Neural crest cell (in vitro differentiated cells): ENCODE measurements at places on chromosomes 2 and 18.

DNA sequence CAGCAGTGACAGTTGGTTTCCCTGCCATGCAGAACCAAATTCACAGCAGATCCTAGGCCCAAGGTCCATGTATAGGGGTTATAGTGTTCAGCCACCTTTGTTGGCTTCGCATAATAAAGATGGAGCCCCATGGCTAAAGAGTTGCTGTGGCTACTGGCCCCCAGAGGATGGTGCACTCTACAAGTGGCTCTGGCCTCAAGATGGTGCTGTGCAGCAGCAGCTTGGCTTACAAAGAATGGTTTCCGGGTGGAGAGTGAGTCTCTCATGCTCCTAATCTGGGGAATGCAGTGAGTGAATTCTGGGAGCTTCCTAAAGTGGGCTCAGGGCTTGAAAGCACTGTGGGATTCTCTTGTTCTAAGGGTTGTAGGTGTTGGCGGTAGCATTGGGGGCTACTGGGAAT lies 1199.7 kb downstream of the CNTNAP5 start:
- DNase-seq, result no peak
- H3K27me3 ChIP-seq, result no peaks in the 10 kb centered on the region
- peaks cover 8% of the 10 kb centered on the region for H3K36me3 ChIP-seq
- H3K4me3 ChIP-seq, result no peak overlapping the region
- no peak overlapping the region for H3K27ac ChIP-seq

DNA sequence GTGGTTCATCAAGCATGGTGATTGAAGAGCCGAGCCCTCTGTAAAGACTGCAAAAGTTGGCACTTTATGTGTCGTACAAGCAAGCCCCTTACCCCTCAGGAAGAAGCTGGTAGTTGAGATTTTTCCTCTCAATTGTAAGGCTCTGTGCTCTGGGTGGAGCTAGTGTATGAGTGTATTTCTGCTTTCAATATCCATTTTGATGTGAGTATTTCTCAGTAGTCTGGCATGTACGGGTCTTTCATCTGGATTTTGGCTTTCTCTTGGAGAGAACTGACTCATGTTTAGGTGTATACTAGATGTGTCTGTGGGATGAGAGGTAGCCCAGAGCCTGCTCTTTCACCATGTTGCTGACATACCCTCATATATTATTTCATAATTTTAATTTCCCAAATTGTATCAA lies 406.6 kb upstream of the KCNJ3 start:
- no peaks in the 10 kb centered on the region for H3K4me1 ChIP-seq
- peaks cover 13% of the 10 kb centered on the region for H3K36me3 ChIP-seq
- H3K27me3 ChIP-seq, result no peaks in the 10 kb centered on the region
- no peak for DNase-seq

DNA sequence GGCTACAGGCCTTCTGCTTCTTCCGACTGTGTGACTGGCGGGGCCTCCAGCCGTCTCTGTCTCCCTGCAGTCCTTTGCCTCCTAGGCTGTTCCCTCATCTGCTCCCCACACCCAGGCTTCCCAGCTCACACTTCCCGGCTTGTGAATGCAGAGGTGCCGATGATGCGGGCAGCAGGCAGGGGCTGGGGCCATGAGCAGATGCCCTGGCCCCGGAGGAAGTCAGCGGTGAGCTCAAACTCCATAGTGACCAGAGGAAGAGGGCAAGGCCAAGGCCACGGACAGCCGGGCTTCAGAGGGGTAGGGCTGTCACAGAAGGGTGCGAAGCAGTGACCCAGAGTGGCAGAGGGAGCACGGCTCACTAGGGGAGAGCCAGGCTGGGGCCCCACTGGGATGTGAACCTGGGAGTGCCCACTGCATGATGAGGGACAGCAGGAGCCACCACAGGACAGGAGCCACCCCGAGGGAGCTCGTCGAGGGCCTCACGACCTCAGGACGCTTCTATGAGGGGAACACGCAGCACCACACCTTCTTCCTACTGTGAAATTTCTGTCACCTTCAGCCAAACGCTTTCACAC lies 515.9 kb downstream of the EIPR1 start:
- no peak overlapping the region for H3K27ac ChIP-seq
- no peaks in the 10 kb centered on the region for H3K36me3 ChIP-seq
- no peaks in the 10 kb centered on the region for H3K27me3 ChIP-seq
- DNase-seq, result no peak
- H3K4me3 ChIP-seq, result no peak overlapping the region
- H3K4me1 ChIP-seq, result peaks cover 6% of the 10 kb centered on the region

- no peaks in the 10 kb centered on the region for H3K36me3 ChIP-seq
- no peak overlapping the region for H3K4me3 ChIP-seq
- DNase-seq, result no peak
- H3K27ac ChIP-seq, result no peak overlapping the region
These were observed 130.2 kb upstream of the ACVR2A start for GRCh38 chr2:147714582-147714981.

- peaks cover 11% of the 10 kb centered on the region for H3K36me3 ChIP-seq
- no peak for DNase-seq
- peaks cover 4% of the 10 kb centered on the region for H3K4me1 ChIP-seq
- H3K27ac ChIP-seq, result no peak overlapping the region
These were observed 1999.1 kb upstream of the CELF4 start for GRCh38 chr18:39564716-39565115.

DNA sequence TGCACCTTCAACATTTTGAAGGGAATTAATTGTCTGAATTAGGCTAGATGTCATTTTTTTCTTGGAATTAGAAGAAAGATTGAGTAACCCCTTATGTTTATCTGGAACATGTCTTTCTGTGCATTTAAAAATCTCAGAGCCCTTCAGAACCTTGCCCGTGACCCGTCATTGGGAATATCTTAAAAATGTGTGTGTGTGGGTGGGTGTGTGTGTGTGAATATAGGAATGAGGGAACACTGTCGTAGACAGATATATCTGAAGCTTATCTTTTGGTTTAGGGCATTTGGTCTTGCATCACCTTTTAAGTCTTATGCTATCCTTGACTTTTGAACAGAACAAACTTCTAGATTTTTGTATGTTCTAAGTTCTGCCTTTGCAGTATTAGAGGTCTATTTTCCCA lies 13.5 kb upstream of the IL1RL1 start:
- H3K4me3 ChIP-seq, result no peak overlapping the region
- DNase-seq, result no peak
- no peak overlapping the region for H3K27ac ChIP-seq
- peaks cover 47% of the 10 kb centered on the region for H3K27me3 ChIP-seq
- H3K36me3 ChIP-seq, result no peaks in the 10 kb centered on the region
- H3K4me1 ChIP-seq, result no peaks in the 10 kb centered on the region

GRCh38 chr2:20314562-20315501 lies 35.8 kb downstream of the PUM2 start:
- no peaks in the 10 kb centered on the region for H3K27me3 ChIP-seq
- DNase-seq, result no peak
- peaks cover 35% of the 10 kb centered on the region for H3K36me3 ChIP-seq

DNA sequence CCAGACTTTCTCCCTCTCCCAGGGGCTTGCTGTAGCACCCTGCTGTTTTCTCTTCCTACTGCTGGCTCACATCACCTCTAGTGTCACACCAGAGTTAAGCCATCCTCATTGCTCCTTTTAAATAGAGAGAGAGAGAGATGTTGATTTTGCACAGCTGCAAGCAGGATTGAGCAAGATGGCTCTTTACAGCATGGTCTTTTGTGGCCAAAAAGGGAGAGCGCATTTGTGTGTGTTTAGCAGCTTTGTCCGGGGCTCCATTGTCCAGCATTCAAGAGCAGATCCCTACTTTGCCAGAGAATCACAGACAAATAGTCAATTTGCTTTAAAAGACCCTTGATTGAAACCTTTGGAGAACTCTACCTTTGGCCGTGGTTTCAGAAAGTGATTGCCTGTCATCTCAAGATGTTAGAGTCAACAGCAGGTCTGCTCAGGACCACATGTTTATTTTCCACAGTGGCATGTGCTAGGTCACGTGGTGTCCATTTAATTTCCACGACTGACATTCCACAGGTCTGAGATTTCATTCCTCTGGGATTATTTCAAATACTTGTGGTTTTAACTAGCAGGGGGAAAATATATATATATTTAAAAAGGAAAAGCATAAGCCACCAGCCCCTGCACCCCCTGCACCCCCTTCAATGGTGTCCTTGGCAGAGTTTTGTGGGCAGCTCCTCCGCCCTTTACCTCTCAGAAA lies 359.9 kb upstream of the SLC14A2 start:
- H3K36me3 ChIP-seq, result no peaks in the 10 kb centered on the region
- H3K4me1 ChIP-seq, result peaks cover 19% of the 10 kb centered on the region
- peak overlapping the region; percentile 65 for H3K27ac ChIP-seq
- no peaks in the 10 kb centered on the region for H3K27me3 ChIP-seq
- H3K4me3 ChIP-seq, result no peak overlapping the region

DNA sequence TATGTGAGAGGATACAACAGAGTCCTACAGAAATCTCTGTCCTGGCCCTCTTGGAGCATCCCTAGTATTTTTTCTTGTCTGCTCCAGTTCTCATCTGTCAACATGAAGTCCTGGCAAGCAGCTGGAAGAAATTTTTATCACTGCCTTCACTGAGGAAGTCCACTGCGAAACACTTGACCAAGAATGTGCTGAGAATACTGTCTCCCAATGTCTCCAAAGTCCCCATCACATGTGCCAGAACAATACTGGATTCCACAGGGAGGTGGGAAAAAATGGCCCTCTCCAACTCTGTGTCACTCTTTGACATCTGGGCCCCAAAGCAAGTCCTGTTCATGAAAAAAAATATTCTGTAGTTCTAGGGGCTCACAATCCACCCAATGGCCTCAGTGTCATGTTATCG lies 32.8 kb upstream of the PGAP1 start:
- peaks cover 28% of the 10 kb centered on the region for H3K4me1 ChIP-seq
- no peak overlapping the region for H3K27ac ChIP-seq
- DNase-seq, result no peak
- H3K4me3 ChIP-seq, result no peak overlapping the region

DNA sequence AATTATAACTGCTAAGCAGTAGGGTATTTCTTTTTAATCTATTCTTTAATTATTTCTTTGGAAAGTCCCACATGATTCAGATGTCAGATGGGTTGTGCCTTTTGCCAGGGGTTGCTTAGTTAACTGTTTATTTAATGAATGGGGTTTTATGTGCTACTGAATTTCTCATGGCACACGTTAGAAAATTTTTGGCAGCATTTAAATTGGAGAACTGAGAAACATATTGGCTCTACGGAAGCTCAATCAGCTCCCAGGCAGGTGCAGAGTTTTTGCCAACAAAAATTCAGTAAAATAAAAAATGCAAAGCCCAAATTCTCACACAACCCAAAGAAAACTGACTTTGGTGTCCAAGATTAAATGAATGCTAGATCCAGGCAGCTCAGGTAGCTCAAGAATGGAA lies 467.2 kb downstream of the NRXN1 start:
- peaks cover 5% of the 10 kb centered on the region for H3K4me1 ChIP-seq
- no peak for DNase-seq
- H3K27ac ChIP-seq, result no peak overlapping the region
- H3K27me3 ChIP-seq, result no peaks in the 10 kb centered on the region
- no peak overlapping the region for H3K4me3 ChIP-seq
- no peaks in the 10 kb centered on the region for H3K36me3 ChIP-seq

DNA sequence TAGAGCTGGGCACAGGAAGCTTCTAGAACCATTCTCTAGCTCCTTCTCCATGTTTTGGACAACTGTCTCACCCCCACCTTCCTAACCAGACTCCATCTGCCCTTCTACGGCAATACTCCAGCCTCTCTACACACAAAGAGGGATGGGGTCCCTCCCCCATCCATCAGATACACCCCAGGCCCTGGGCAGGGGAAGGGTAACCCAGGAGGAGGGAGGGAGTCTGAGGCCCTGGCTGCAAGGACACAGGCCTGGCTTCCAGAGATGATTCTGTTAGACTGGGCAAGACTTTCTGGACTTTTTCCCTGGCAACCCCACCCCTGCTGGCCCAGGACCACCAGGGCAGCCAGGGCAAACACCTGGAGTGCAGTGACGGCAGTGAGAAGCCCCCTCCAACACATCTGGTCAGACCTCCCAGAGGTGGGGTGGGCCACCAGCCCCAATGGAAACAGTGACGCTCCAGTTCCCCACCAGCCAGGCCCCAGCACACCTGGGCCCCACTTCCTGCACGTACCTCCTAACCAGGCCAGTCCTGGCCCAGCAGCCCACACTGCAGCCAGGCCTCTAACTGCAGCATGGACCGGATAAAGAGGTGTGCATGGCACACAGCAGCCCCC lies 6.5 kb downstream of the CYP26B1 start:
- H3K27me3 ChIP-seq, result peaks cover 67% of the 10 kb centered on the region
- no peak overlapping the region for H3K4me3 ChIP-seq
- H3K27ac ChIP-seq, result no peak overlapping the region

DNA sequence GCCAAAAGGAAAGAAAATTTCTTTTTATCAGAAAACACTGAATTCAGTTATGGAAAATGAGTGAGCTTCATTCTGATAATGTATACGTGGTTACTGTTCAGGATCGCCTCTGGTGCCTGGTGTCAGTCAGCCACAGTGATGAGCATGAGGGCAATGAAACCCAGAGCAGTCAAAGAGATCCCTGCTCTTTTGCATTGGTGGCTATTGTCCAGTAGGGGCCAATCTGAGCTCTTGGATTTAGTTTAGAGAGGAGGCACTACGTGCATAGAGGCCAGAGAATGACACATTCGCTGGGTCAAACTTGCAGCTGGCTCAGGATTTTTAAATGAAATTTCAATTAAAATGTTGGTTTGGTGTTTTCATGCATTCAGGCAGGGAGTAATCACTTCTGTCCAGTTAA lies 522.9 kb downstream of the TMEM182 start:
- H3K4me1 ChIP-seq, result peaks cover 30% of the 10 kb centered on the region
- DNase-seq, result no peak
- no peaks in the 10 kb centered on the region for H3K36me3 ChIP-seq
- H3K27ac ChIP-seq, result no peak overlapping the region
- no peak overlapping the region for H3K4me3 ChIP-seq

GRCh38 chr2:128552806-128553551 lies 234.3 kb upstream of the HS6ST1 start:
- no peak overlapping the region for H3K27ac ChIP-seq
- H3K4me3 ChIP-seq, result no peak overlapping the region
- no peak for DNase-seq
- H3K36me3 ChIP-seq, result no peaks in the 10 kb centered on the region

DNA sequence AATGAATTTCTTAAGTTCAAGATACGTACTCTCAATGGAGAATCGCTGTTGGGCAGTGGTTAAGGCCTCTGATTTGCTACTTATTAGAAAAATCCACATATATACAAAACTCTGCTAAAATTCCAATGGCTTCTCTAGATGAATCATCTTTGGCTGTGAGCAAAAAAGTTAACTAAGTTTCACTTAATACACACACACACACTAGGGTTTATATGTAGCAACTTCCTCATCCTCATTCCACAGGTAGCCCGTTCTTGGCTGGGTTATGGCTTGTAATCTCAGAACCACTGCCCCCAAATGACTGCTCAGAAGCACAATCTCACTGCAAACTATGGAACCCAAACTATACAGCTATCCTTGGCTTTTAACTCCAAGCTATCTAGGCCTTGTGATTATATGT lies 99.7 kb downstream of the SMAD2 start:
- H3K36me3 ChIP-seq, result peaks cover 34% of the 10 kb centered on the region
- H3K4me3 ChIP-seq, result no peak overlapping the region
- H3K27me3 ChIP-seq, result no peaks in the 10 kb centered on the region
- H3K4me1 ChIP-seq, result peaks cover 3% of the 10 kb centered on the region

DNA sequence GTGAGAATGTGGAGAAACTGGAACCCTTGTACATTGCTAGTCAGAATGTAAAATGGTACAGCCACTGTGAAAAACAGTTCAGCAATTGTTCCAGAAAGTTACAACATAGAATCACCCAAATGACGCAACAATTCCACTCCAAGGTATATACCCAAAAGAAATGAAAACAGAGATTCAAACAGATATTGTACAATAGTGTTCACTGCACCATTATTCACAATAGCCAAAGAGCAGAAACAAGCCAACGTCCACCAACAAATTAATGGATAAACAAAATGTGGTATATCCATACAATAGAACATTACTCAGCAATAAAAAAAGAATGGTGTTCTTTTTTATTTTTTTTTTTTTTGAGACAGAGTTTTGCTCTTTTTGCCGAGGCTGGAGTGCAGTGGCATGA lies 10.9 kb downstream of the CLASP1 start:
- H3K27me3 ChIP-seq, result no peaks in the 10 kb centered on the region
- no peak overlapping the region for H3K4me3 ChIP-seq
- H3K36me3 ChIP-seq, result peaks cover 33% of the 10 kb centered on the region
